ENCODE measurements at places on chromosomes 5 and 9.

DNA sequence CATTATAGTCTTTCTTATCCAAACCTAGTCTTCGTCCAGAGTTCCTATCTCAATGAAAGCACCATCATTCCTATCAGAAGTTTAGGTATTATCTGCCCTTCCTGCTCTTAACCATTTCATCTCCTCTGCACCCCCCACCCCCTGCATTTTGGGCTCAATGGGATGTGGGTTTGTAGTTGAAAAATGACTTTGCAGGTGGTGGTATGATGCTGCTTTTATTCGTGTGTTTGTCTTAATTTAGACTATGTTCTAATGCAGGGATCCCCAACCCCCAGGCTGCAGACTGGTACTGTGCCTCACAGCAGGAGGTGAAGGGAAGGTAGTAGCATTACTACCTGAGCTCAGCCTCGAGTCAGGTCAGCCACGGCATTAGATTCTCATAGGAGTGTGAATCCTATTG, 49.4 kb upstream of the ZNF608 start:
- no peak for DNase-seq

DNA sequence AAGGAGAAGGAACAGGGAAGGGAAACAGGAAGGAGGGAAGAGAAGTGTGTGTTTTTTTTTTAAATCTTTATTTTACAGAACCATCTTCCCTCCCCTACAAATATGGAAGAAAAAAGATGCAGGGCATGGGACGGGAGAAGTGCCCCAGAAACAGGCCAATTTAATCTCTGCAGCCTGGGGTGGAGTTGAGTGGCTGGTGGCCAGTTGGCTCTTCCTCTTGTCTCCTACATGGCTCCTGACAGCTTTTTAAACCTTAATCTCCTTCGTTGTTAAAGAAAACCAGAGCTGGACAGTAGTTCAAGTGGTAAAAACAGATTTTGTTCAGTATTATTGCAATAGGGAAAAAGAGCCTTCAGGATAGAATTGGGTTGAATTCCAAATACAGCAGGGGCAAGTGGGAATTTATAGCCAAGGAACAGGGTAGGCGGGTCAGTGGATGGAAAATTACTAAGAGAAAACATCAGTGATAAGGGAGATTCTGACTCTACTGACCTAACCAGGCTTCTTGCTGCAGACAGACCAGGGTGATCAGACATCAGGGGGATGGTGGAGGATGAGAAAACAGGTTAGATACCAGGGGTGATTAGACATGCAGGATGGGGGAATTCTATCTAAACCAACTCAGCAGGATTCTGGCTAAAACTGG, 125.1 kb upstream of the CLINT1 start:
- no peak for DNase-seq

DNA sequence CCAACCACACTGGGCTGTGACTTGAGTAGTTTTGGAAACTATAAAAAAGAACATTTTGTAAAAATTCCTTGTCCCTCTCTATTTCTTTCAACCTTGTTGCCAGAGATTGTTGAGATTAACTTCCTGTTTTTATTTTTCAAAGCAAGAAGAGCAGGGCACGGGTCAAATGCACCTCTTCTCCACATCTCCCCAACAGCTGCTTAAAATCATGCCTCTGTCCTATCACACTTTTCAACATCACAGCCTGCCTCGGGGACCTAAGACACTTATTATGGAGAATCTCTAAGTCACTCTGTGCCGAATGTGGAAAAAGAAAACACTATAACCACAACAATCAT, 280.3 kb upstream of the TNC start:
- DNase-seq, result no peak

- peak; percentile 50 for DNase-seq
Observed at GRCh38 chr5:131382407-131383395, 118.8 kb downstream of the CDC42SE2 start.
